Tibial nerve (tissue), 4 donors: ENCODE measurements at places on chromosomes 6 and 20.

GRCh38 chr6:162363757-162364156 is 363.8 kb downstream of the PRKN start:
- no peaks in the 10 kb centered on the region for H3K27me3 ChIP-seq
- no peaks in the 10 kb centered on the region for H3K36me3 ChIP-seq
- no peaks in the 10 kb centered on the region for H3K4me1 ChIP-seq

- no peak overlapping the region for H3K4me3 ChIP-seq
- H3K4me1 ChIP-seq: no peaks in the 10 kb centered on the region
- no peak overlapping the region for H3K27ac ChIP-seq
- no peaks in the 10 kb centered on the region for H3K27me3 ChIP-seq
- H3K36me3 ChIP-seq: no peaks in the 10 kb centered on the region
- DNase-seq: no peak
These were observed 255.4 kb downstream of the TSHZ2 start for GRCh38 chr20:53227523-53227922.

DNA sequence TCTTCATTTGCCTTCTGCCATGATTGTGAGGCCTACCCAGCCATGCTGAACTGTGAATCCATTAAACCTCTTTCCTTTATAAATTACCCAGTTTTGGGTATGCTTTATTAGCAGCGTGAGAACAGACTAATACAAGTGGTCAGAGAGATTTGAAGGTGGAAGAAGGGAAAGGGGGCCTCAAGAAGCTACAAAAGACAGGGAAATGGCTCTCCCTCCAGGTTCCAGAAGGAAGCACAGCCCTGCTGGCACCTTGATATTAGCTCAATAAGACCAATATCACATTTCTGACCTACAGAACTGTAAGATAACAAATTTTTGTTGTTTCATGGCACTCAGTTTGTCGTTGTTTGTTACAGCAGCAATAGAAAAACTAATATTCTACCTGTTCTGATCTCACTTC is 536.5 kb upstream of the MARCKS start:
- H3K4me3 ChIP-seq: no peak overlapping the region
- peaks cover 4% of the 10 kb centered on the region for H3K4me1 ChIP-seq
- H3K27me3 ChIP-seq: no peaks in the 10 kb centered on the region
- no peaks in the 10 kb centered on the region for H3K36me3 ChIP-seq
- no peak for DNase-seq

- no peak overlapping the region for H3K4me3 ChIP-seq
- H3K4me1 ChIP-seq: peaks cover 34% of the 10 kb centered on the region
- H3K36me3 ChIP-seq: peaks cover 9% of the 10 kb centered on the region
- peak overlapping the region; percentile 65 for H3K27ac ChIP-seq
- H3K27me3 ChIP-seq: no peaks in the 10 kb centered on the region
These were observed 22.4 kb upstream of the MROH8 start for GRCh38 chr20:37201827-37202162.

- H3K36me3 ChIP-seq: no peaks in the 10 kb centered on the region
- H3K27me3 ChIP-seq: no peaks in the 10 kb centered on the region
- peaks cover 12% of the 10 kb centered on the region for H3K4me1 ChIP-seq
- H3K27ac ChIP-seq: peak overlapping the region; percentile 27
- no peak overlapping the region for H3K4me3 ChIP-seq
These were observed 441.4 kb downstream of the BCKDHB start for GRCh38 chr6:80547827-80548226.
